ENCODE measurements at places on chromosomes 7 and 10. TPM values are rescaled to one million over a fixed set of nuclear protein-coding genes. Genes with fewer than 3 reads are reported as not detected.

The ITIH5 gene
- 0.36 TPM for total RNA-seq

DNA sequence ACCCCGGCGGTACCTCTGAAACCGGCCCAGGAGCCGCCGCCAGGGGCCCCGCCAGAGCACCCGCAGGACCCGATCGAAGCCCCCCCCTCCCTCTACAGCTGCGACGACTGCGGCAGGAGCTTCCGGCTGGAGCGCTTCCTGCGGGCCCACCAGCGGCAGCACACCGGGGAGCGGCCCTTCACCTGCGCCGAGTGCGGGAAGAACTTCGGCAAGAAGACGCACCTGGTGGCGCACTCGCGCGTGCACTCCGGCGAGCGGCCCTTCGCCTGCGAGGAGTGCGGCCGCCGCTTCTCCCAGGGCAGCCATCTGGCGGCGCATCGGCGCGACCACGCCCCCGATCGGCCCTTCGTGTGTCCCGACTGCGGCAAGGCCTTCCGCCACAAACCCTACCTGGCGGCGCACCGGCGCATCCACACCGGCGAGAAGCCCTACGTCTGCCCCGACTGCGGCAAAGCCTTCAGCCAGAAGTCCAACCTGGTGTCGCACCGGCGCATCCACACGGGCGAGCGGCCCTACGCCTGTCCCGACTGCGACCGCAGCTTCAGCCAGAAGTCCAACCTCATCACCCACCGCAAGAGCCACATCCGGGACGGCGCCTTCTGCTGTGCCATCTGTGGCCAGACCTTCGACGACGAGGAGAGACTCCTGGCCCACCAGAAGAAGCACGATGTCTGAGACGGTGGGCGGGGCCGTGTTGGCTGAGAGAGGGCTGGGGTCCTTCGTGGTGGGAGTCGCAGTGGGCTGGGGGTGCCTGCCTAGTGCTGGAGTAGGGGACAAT, 3.8 kb downstream of the REPIN1 start:
- no peak for DNase-seq
- H3K4me3 ChIP-seq: no peak overlapping the region
- H3K36me3 ChIP-seq: peaks cover 34% of the 10 kb centered on the region
- peaks cover 22% of the 10 kb centered on the region for H3K27me3 ChIP-seq

The ACTR3C gene
- 0.87 TPM for total RNA-seq

The GOLGA7B gene
- 2.5 TPM for total RNA-seq

- DNase-seq: no peak
- H3K27ac ChIP-seq: no peak overlapping the region
- no peak overlapping the region for H3K4me3 ChIP-seq
- H3K27me3 ChIP-seq: no peaks in the 10 kb centered on the region
Observed at GRCh38 chr7:30353932-30354607, 69.7 kb downstream of the ZNRF2 start.

GRCh38 chr10:113454341-113455061, 98.4 kb upstream of the HABP2 start:
- H3K36me3 ChIP-seq: peaks cover 4% of the 10 kb centered on the region
- no peak overlapping the region for H3K4me3 ChIP-seq
- peaks cover 1% of the 10 kb centered on the region for H3K27me3 ChIP-seq
- peak; percentile 59 for DNase-seq

GRCh38 chr7:11650500-11650899, 181.5 kb downstream of the THSD7A start:
- DNase-seq: no peak
- H3K27me3 ChIP-seq: no peaks in the 10 kb centered on the region
- no peaks in the 10 kb centered on the region for H3K36me3 ChIP-seq
- peaks cover 8% of the 10 kb centered on the region for H3K4me1 ChIP-seq
- H3K4me3 ChIP-seq: no peak overlapping the region
- H3K27ac ChIP-seq: no peak overlapping the region

DNA sequence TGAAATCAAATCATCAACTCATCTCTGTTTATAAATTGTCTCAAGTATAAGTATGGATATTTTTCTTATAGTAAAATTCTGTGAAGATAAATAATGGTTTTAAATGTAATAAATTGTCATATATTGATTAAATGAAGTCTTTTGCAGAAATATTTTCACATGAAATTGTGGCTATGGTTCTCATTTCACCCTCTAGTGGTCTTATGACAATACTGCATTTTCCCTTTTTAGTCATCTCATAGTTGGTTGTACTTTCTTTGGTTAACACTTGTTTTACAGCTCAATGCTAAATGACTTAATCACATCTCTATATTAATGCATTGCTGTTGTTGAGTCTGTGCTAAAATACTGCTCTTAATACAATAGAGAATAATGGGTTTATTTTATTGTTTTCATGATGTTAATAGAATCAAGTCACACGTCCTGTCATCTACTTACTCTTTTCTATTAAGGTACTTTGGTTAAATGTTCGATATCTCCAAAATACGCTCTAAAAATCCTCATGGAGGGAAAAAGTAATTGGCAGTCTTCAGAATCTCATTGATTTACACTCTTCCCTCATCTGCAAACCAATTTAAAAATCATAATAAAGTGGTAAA, 38.0 kb upstream of the CACNA2D1 start:
- no peak for DNase-seq
- H3K27ac ChIP-seq: no peak overlapping the region
- H3K27me3 ChIP-seq: peaks cover 2% of the 10 kb centered on the region
- H3K4me3 ChIP-seq: no peak overlapping the region
- H3K36me3 ChIP-seq: no peaks in the 10 kb centered on the region

GRCh38 chr7:128197589-128197988, 43.5 kb upstream of the LEP start:
- H3K4me1 ChIP-seq: peaks cover 14% of the 10 kb centered on the region
- DNase-seq: no peak

Measured in endothelial cell (in vitro differentiated cells).